ENCODE measurements at places on chromosomes 4 and X.

DNA sequence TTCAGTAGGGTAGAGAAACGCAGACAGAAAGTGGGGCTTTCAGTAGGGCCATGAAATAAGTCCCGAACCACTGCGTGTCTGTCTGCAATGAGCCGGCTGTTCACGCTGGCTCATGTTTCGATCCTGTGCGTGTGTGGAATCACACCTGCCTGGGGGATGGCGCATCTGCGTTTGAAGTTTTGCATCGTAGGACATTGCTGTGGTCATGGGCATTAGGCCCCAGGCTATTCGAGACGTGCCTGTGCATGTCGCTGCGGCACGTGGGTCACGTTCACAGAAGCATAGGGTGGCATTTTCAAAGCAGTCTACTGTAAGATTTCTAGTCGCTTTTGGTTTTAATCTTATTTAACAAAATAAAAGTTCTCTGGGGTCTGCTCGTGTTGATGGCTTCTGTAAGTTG is 25.5 kb upstream of the HGFAC start:
- no peak for DNase-seq

DNA sequence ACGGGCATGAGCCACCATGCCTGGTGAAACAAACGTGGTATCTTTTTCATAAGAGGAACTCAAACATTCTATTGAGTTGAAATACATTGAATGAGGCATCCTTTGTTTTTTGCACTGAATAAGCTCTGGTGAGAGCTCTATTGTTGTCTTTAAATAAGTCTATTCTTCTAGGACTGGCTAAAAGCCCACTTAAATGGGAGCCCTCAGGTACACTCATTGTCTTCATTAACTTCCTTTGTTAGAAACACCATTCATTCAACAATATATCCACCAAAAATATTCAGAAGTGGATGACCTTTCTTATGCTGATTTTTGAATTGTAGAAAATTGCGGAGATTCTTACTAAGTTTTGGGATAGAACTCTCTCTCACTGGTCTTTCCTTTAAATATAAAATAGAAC is 568.0 kb downstream of the IL1RAPL1 start:
- DNase-seq: no peak

GRCh38 chr4:81116566-81116965 is 86.1 kb downstream of the BMP3 start:
- no peak for DNase-seq

DNA sequence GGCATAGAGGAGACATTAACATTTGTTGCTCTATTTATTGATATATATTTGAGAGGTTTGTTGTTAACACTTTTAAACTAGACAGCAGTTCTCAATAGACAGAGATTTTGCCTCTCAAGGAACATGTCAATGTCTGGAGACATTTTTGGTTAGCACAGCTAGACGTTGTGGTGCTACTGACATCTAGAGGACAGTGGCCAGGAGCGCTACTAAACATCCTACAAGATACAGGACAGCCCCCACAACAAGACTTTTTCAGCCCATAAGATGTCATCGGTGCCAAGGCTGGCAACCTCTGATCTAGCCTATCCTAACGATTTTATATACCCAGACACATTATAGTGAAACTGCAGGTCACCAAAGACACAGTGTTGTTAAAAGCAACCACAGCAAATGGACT is 18.4 kb upstream of the CTSO start:
- no peak for DNase-seq

GRCh38 chrX:82591421-82591820 is 916.7 kb upstream of the POU3F4 start:
- DNase-seq: no peak

DNA sequence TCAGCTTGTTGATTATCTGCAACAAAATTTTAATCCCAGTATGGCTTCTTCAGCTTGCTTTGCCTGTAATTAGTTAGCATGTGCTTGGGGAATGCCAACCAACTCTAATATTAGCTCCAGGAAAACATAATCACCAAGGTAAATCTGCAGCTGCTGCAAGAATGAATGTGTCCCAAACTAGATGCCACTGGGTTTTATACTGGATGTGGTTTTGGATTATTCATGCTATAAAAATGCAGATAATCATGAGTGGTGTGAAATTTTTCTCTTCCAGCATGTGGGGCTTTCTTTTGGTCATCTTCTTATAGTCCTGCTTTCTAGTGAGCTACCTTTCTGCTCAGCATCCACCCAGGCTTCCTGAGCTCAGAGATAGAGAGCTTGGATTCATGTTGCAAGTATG is 295.9 kb upstream of the CASK start:
- no peak for DNase-seq

- DNase-seq: peak; percentile 30
These were observed 1.2 kb downstream of the TMSB4X start for GRCh38 chrX:12975991-12976558.

- no peak for DNase-seq
These were observed 544.0 kb upstream of the AMOT start for GRCh38 chrX:113384628-113385027.

- DNase-seq: no peak
These were observed 99.1 kb upstream of the FAM47C start for GRCh38 chrX:36908801-36909675.

DNA sequence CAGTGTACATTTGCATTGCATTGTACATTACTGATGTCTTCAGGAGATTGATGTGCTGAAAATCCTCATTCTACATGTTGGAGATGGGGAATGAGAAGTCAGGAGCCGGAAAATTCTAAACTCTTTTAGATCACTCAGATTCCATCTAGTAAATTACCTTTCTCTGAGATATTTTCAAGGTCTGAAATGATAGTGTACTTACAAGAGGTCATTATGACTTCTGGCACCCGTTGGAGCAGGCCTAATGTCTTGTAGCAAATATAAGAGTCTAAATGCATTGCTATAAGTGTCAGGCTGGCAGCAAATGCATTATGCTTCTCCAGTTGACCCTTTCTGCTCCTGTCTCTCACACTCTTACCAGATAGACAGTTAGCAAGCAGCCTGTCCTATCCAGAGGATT is 692.8 kb downstream of the GRID2 start:
- no peak for DNase-seq

DNA sequence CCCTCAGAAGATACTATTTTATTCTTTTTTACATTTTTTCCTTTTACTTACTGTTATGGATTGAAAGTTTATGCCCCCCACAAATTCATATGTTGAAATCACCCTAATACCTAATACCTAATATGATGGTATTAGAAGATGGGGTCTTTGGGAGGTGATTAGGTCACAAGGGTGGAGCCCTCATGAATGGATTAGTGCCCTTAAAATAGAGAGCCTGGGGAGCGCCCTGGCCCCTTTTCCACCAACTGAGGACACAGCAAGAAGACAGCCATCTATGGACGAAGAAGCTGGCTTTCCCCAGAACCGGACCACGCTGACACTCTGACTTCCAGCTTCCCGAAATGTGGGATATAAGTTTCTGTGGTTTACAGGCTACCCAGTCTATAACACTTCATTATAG is 58.6 kb upstream of the FAT1 start:
- no peak for DNase-seq

- no peak for DNase-seq
These were observed 62.0 kb downstream of the ATP8A1 start for GRCh38 chr4:42594888-42595287.

DNA sequence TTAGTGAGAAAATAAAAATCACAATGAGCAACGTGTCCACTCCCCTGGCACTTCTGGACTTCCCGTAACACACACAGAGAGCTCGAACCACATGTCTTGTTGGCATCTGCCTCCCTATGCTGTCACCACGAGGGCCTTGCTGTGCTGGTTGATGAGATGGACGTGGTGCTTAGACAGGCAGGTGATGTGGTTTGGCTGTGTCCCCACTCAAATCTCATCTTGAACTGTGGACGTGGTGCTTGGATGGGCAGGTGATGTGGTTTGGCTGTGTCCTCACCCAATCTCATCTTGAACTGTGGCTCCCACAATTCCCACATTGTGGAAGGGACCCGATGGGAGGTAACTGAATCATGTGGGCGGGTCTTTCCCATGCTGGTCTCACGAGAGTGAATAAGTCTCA is 40.0 kb downstream of the FGFRL1 start:
- no peak for DNase-seq

GRCh38 chrX:18966624-18967023 is 17.3 kb downstream of the PHKA2 start:
- no peak for DNase-seq

DNA sequence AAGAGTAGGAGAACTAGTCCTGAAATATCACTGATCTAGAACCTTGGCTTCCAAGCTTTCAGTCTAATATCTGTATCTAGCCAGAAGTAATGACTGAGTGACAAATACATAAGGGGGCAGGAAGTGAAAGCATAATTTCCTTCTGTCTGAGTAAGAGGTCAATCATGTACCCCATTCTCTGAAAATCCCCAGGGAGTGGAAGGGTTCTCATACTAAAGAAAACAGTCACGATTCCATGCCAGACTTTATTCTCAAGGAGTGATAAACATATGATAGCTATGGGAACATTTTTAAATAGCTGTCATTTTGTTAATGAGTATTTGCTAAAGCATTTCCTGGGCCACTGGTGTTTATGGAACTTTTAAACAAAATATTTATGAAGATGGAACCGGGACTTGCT is 308.5 kb downstream of the ARHGAP24 start:
- no peak for DNase-seq

DNA sequence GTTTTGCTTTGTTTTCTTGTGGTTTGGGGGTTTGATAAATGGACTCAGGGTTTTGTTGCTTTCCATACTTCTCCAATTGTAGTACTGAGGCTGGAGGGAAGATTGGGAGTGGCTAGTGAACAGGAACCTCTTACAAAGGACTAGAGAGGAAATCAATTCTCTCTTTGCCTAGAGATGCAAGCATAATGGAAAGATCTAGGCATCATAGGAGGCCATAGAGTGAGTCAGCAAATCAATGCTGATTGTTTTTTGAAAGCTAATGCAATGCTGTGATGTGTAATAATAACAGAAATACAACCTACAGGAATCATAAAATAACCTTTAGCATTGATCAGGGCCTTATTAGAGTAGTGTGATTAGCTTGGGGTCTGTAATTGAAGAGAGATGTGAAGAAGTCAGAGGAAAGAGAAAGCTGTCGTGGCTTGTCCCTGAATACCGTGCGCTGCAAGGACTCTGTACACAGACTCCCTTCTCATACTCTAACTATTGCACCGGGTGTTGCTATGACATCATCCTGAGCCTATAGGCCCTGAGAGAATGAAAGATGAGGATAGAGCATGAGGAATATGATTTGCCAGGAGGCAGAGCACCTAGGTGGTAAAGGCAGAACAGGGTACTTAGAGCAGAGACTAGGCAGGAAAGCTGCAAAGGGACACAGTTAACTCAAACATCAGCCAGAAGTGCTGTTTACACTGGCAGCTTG is 29.3 kb upstream of the GPR101 start:
- no peak for DNase-seq

DNA sequence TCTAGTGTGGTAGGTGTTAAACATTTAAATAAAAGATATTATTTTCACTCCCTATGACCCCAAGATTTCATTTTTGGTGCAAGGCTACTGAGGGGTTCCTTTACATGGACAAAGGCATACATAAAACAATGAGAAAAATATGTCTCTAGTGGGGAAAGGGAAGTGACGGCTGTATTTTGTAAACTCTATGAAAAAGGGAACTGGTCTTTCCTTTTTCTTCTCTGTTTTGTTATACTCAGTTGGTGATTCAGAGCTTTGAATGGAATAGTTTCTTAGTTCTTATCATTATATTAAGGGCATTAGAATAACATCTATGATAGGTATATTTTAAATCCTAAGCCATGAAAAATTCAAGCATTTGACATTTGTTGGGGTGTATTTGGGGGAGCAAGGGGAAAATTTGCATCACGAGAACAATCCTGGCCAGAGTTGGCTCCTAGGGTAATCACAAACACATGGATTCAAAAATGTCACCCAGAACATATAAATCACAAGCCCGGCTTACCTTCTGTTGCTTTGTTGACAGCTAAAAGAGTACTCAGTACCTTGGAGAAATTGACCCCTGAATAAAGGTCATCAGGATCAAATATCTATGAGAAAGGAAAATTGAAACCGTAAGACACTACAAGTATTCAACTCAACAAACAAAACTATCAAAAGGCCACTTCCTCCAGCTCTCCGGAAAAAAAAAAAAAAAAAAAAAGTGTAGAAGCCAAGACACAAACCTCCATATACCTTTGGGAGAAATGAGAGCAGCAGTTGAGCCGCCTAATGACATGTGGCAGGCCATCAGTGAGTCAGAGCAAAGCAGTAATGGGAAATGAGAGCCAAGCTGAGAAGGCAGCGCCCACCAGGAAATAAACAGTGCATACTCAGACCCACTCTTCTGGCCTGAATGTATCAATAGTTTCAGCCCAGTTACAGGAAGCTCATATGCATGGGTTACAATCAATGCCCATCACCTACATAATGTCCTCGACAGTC is 33.4 kb downstream of the ARHGEF6 start:
- DNase-seq: peak; percentile 4

GRCh38 chr4:184898793-184899192 is 73.0 kb upstream of the ACSL1 start:
- no peak for DNase-seq

- DNase-seq: peak; percentile 5
These were observed 721 bp upstream of the MAOA start for GRCh38 chrX:43655151-43656004.

GRCh38 chr4:112266823-112267222 is 18.9 kb downstream of the TIFA start:
- no peak for DNase-seq

DNA sequence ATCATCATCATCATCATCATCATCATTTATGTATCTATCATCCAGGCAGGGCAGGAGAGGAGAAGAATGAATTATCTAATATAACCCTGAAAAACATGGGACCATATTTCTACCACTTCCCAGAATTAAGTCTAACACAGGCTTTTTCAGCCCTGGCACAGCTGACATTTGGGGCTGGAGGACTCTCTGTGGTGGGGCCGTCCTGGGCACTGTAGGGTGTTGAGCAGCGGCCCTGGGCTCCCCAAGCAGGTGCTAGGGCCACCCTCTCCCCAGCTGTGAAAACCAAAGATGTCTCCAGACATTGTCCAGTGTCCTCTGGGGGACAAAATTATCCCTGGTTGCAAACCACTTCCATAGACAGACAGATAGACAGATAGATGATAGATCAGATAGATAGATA is 288.4 kb downstream of the CRLF2 start:
- DNase-seq: no peak
